Stimulated activated CD4-positive, alpha-beta T cell treated with anti-CD3 and anti-CD28 coated beads, Interleukin-4, amount 100 ng/mL, for 48 hours (primary cell): ENCODE measurements at places on chromosomes 7 and 10.

GRCh38 chr7:84953234-84953633 lies 233.6 kb downstream of the SEMA3D start:
- no peak for DNase-seq

- peak; percentile 42 for DNase-seq
Measured at GRCh38 chr10:100148353-100149211, 37.2 kb downstream of the ERLIN1 start.

DNA sequence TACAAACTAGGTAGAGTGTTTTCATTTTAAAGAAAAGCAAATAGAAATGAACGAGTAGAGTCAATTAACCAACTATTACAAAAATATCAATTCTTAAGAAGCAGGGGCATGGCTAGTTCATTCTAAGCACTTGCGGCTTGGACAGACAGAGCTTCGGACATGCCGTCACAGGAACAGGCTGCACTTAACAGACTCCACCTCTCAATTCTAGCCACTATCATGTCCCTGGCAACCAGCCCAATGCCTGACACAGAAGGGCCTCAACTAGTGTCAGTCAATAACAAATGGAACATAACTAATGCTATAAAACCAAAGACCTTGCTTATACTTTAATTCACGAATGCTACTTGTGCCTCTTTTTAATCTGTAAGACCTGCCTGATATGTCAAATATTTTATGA lies 74.4 kb downstream of the TPK1 start:
- no peak for DNase-seq

DNA sequence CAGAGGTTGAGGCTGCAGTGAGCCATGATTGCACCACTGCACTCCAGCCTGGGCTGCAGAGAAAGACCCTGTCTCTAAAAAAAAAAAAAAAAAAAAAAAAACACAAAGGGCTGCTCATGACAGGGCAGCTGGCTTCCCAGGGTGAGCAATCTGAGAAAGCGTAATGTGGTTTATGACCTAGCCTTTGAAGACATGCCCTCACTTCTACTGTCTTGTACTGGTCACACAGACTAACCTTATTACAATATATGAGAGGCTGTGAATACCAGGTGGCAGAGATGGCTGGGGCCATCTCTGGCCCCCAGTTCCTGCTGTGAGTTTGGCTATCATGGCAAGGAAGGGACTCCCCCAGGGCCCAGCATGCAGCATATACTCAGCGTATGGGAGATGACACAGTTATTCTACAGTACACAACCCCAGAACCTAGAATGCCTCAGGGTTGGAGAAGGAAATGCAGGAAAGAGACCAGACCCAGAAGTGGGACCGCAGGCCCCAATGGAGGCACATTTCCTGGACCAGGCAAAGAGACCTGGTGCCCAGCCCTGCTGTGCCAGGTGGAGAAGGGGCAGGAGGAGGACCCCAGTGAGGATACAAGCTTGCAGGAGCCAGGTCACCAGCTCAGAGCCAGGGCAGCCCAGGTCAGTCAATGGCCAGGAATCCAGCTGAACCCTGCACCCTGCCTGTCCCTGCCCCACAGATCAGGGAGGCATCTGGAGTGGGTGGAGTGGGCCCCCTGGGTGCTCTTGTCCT lies 26.3 kb downstream of the NPTX2 start:
- no peak for DNase-seq

DNA sequence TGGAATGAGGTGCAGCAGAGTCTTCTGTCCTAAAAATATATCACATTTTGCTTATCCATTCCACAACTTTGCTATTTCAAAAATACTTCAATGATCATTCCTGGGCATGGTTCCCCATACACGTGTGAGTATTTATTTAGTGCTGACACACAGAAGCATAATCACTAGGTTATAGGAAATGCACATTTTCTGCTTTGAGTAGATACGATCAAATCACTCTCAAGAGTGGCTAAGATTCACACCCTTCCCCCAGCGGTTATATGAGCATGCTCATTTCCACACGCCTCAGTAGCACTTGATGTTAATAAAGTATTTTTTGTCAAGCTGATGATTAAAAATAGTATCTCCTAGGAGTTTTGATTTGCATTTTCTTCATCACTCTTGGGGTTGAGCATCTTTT lies 93.5 kb upstream of the LRRC4 start:
- no peak for DNase-seq

DNA sequence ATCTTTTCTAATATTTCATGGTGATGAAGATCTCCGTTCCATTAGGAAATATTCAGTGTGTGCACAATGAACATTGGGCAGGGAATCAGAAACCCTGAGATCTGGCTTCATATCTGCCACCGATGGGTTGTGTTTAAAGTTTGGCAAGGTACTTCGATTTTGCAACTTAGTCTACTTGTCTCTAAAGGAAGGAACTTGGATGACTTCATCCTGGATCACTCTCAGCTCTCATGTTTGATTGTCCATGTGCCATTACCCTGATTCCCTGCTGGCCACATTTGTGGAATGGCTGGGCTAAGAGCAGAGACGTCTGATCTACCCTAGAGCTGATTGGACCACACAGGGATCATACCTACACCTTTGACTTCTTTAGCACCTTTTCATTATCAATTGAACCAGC lies 177.0 kb upstream of the KMT2E start:
- no peak for DNase-seq

DNA sequence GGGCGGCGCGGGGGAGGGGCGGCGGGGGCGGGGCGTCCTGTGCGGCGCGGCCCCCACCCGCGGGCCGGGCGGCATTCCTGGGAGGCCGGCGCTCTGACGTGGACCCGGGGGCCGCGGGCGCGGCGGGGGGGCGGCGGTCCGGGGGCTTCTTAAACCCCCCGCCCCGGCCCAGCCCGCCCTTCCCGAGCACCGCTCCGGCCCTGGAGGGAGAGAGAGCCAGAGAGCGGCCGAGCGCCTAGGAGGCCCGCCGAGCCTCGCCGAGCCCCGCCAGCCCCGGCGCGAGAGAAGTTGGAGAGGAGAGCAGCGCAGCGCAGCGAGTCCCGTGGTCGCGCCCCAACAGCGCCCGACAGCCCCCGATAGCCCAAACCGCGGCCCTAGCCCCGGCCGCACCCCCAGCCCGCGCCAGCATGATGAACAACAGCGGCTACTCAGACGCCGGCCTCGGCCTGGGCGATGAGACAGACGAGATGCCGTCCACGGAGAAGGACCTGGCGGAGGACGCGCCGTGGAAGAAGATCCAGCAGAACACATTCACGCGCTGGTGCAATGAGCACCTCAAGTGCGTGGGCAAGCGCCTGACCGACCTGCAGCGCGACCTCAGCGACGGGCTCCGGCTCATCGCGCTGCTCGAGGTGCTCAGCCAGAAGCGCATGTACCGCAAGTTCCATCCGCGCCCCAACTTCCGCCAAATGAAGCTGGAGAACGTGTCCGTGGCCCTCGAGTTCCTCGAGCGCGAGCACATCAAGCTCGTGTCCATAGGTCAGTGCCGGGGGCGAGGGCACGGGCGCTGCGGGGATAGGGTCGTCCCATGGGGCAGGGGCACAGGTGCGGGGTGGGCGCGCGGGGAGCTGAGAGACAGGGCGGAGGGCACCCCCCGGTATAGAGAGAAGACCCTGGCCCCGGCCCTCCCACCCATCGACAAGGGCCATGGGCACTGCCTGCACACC lies at the start of gene FLNC:
FLNC (plus strand) TSS at position 176 of the 947 bp plus-strand sequence; CDS start at position 408, 232 bp downstream.
- DNase-seq: peak; percentile 18
